H1 (cell line): ENCODE measurements at places on chromosomes 6 and 20. TPM values are rescaled to one million over a fixed set of nuclear protein-coding genes. Genes with fewer than 3 reads are reported as not detected.

- DNase-seq: no peak
Observed at GRCh38 chr6:144055121-144055931, 40.0 kb downstream of the SF3B5 start.

DNA sequence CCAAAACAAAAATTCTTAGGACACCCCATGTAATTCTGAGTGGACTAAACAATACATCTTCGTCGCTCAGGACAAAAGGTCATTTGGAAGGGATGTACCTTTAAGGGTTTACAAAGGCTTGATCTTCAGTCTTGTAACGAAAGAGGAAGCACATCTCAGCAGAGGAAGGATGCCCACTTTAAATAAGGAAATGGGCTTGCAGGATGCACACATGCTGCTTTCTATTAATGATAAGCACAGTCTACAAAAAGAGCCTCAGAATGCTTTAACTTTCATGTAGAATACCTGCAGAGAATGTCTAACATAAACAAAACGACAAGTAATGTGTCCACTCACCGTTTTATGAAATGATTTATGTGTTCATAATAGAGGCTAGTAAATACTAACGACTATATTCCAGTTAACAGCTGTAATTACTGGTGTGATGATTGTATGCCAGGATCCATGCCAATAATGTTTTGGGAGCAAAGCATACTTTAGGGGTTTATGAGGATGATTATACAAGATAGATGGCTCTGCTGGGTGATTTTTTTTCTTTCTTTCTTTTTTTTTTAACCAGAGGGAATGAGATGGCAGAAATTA lies 216.9 kb downstream of the GMDS start:
- no peak for DNase-seq

The LAMP5 gene
- 0.22 and 0.31 TPM in 2 replicates for total RNA-seq

- DNase-seq: no peak
Observed at GRCh38 chr6:32424589-32425300, 14.9 kb upstream of the HLA-DRA start.

- DNase-seq: no peak
Observed at GRCh38 chr20:24450624-24451376, 18.6 kb upstream of the SYNDIG1 start.

- DNase-seq: no peak
Observed at GRCh38 chr6:134774201-134774638, 175.7 kb downstream of the ALDH8A1 start.

DNA sequence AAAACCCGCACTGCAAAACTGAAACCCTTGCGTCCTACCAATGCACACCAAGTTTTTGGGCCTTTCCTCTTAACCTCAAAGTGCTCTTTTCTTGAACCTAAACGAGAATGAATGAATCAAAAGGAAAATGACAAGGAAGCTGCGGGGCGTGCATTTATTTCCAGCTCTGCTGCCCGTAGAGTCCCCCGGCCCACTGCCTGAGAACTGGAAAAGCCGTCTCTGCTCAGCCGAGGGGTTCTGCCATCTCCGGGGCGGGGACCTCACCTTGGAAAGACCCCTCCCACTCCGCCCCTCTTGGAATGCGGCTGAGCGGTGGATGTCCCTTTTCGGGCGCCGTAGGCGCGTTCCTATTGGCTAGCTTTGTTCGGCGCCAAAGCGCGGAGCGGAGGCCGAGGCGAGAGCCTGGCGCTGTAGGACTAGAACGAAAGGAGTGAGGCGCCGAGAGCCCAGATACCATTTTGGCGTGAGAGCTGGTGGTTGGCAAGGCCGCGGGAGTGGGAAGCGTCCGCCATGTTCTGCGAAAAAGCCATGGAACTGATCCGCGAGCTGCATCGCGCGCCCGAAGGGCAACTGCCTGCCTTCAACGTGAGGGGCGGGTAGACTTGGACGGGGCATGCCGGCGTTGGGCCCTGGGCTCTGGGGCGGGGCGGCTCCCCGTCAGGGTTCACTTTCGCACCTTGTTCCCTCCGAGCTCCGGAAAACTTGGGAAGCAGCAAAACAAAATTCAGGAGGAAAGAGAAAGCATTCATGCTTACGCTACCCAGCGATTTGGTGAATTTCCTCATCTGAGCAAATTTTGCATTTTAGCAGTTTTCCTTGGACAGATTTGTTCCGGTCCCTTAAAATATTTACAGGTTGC lies at the start of gene GINS1:
GINS1 (plus strand) TSS at position 363 of the 859 bp plus-strand sequence; CDS start at position 511, 148 bp downstream.
- peak; percentile 100 for DNase-seq

GRCh38 chr6:83068616-83069015 lies 1.1 kb downstream of the DOP1A start:
- DNase-seq: no peak

DNA sequence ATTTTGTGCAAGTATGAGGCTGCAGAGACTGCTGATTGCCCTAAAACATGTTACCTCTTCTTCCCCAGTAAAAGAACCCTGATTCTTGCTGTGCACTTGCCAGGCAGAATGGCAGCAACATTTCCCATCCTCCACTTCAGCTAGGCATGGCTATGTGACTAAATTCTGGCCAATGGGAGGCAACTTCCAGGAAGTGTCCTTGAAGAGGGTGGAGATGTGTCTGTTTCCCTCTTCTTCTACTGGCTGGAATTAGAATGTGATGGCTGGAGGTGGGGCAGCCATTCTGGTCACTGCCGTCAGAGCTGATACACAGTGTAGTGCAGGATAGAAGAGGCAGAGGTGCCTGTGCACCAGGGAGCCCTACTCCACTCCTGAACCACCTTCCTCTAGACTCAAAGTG lies 64.6 kb downstream of the CDH26 start:
- DNase-seq: no peak

- DNase-seq: no peak
Observed at GRCh38 chr20:13355941-13356486, 134.9 kb downstream of the ISM1 start.

- no peak for DNase-seq
Observed at GRCh38 chr6:148263010-148263409, 79.6 kb upstream of the SASH1 start.

GRCh38 chr6:97401533-97401932 lies 118.5 kb upstream of the MMS22L start:
- no peak for DNase-seq

DNA sequence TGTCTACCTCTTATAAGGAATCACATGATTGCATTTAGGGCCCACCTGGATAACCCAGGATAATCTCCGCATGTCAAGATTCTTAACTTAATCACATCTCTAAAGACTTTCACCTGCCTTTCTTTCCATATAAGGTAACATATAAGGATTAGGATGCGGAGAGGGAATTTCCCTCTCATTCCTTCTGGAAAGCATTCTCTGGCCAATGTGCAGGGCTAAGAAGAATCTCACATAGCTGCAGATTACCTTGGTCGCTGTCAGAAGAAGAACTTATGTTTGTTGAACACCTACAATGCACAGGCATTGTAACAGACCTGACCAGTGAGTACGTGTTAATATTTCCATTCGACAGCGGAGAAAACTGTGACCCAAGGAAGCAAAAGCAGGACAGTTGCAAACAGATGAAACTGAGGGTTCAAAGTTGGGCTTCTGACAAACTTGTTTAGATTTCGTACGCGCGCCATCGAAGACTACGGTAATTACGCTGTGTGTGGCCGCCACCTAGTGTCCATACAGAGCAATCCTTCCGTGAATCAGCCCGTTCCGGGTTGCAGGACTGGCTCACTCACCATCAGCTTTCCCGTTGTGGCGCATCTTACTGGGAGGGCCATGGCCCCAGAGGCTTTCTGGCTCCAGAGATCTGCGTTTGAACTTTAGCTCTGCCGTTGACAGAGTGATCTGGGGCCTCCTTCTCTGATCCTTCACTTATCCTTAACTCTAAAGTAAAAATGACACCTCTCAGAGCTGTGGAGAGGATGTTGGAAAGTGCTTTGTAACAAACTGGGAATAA lies 9.5 kb downstream of the C20orf202 start:
- DNase-seq: peak; percentile 53

DNA sequence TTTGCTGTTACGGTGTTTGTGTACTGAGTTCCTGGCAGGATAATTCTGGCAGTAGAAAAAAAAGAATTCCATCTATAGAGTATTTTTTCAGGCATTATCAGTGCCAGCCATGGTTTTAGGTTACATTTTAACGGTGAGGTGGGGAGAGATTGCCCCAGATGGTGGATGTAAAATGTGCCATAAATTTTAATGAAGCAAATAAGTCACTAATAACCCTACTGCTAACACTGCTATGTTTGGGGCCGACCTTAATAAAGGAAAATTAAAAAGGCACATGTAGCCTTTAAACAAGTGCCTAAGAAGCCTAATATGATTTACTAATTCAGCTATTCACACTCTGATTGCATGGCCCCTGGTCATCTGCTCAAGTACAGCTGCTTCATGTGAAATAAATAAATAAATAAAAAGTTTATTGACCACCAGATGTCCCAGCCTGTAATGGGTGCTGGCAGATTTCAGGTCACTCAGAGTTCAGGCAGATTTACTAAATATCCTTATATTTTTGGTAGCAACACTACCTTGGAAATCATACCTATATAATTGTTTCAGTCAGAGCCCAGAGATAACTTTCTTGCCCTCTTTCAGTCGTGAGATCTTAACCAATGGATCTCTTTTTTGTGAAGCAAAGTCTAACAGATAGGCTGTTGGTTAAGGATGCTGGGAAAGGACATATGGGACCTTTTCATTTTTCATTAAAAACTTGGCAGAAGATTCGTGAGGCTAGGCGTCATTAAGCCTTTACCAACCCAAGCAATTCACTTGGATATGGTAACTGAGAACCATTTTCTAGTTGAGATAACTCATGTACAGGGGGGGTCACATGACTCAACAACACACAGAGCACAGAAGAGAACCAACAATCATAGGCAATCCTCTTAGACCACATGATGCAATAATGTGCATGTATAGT lies 495.0 kb upstream of the NRSN1 start:
- no peak for DNase-seq

- DNase-seq: no peak
Observed at GRCh38 chr6:146357578-146358430, 185.8 kb upstream of the RAB32 start.

DNA sequence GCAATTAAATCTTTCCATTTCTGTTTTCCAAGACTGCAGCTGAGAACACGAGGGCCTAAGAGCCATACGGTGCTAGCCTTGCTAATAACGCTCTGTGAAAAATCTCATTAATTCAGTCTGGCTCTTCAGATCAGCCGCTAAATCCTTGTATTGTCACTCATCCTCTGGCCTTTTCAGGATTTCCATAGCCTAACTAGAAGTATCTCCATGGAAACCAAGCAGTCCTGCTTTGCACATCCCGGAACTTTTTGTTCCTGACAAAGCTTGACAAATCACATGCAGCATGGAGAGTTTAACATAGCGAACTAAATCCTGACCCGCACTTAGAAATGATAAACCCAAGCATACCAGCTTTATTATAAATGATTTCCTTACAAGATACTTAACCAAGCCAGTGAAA lies 383.7 kb downstream of the CD83 start:
- no peak for DNase-seq

DNA sequence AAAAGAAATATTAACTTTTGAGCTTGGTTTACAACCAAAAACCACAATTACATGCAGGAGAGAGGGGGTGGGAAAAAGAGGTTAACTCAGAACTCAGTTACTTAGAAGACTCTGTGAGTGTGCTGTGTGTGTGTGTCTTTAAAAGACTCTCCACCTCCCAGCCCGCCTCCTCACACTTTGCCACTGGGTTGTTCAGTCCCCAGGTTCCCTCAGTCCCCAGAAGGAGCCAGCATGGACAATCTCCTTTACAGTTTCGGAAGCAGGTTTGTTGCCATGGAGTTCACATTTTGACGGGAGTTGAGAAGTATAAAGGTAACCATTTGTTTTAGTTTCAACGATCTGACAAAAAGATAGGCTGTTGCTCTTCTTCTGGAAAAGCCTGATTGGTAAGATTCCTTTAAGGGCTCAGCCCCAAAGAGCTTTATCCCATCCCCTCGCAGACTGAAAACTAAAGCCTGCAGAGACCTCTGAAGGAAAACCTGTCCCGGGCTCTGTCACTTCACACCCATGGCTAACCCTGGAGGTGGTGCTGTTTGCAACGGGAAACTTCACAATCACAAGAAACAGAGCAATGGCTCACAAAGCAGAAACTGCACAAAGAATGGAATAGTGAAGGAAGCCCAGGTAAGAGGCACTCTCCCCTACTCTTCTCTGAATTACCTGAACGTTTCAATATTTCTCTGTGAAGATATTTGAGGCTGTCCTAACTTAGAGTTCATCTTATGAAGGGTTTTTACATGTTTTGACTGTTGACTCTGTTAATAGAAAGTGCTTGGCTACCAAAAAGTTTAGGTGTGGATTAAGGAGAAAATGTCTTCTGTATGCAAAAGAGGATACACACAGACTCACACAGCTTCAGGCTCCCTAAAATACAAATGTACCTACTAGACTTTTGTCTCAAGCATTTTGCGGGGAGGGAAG lies at the start of gene SPTLC3:
SPTLC3 (plus strand) TSS at position 212 of the 921 bp plus-strand sequence; CDS start at position 508, 296 bp downstream.
- DNase-seq: no peak

GRCh38 chr6:132464538-132465256 lies 48.2 kb downstream of the STX7 start:
- DNase-seq: no peak

The CDC5L gene
- total RNA-seq: 31.9 and 32.8 TPM in 2 replicates

- no peak for DNase-seq
Observed at GRCh38 chr6:72703093-72703492, 81.2 kb downstream of the KCNQ5 start.

The DDAH2 gene
- total RNA-seq: 53.3 and 55.5 TPM in 2 replicates

GRCh38 chr6:66418906-66419305 lies 711.9 kb upstream of the EYS start:
- no peak for DNase-seq

The CYP24A1 gene
- total RNA-seq: not detected in 2 replicates

DNA sequence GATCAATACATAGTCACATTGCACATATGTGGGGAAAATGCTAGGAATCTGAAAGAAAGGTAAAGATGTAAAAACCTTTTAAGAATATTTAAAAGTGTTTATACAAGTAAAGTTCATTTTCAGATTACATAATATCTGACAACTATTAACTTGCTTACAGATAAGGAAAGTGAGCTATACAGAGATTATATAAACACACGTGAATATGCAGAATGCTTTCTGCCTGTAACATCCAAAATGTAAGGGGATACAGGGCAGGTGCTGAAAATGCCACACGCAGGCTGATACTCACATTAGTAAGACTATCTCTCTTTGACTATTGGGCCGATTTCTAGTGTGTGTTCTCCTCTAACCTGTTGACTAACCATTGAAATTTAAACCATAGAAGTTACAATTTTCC lies 17.9 kb upstream of the MAP7 start:
- no peak for DNase-seq

GRCh38 chr20:5745416-5746030 lies 4.7 kb upstream of the SHLD1 start:
- no peak for DNase-seq

DNA sequence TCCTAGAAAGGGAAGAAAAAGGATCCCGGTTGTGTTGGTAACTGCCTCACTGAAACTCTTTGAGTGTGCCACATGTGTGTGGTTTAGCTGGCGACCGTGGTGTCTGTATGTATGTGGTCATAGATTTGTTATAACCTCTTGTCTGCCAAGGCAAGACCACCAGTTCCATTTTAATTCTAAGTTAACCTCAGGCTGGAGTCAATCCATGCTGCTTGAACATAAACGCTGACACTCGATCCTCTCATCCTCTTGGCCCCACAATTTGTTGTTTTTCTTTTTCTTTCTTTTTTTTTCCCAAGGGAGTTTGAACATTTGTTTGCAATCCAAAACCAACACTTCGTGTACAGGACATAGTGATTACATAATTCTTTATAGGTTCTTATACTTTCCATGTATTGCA lies 318.9 kb upstream of the JAG1 start:
- DNase-seq: no peak

The TGM3 gene
- not detected in 2 replicates for total RNA-seq
